ENCODE measurements at places on chromosomes 5 and 9. TPM values are rescaled to one million over a fixed set of nuclear protein-coding genes. Genes with fewer than 3 reads are reported as not detected.

ZNF658 gene
- 9.2 TPM for polyA plus RNA-seq

AGXT2 gene
- polyA plus RNA-seq = 45.6 TPM

CDH18 gene
- polyA plus RNA-seq = 2.0 TPM

DNA sequence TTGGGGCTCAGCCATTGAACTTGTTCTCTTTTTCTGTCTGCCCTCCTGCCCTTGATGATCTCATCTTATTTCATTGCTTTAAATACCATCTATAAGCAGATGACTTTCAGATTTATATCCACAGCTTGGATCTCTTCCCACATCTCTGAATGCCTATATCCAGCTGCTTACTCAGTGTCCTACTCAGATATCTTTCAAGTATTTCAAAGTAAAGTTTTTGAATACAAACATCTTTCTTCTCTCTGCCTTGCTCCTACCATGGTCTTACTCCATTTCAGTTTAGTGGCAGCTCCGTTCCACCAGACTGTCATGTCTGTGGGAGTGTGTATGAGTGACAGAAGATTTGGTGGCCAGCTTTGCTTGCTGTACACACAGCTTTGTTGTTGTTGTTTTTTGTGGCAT lies 59.7 kb downstream of the ERBIN start:
- peak; percentile 45 for DNase-seq

TEK gene
- polyA plus RNA-seq = 34.4 TPM

DNA sequence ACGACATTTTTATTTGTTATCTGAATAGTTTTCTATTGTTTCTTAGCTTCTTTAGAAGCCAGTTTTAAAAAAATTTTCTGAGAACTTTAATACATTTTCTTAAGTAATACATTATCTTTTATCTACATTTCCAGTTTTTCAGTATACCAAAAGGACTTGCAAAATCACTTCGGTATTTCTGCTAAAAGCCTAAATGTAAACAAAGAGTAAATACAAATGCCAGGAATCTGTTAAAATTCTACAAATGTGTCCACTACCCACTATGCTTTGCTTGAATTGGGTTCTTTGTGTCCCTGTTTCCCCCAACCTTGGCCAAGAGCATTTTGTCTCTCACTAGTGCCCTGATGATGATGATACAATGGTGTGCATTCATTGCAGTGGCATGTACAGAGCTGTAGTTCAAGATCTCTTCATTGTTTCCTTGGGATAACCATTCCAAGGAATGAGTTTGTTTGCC lies 611.2 kb downstream of the NR2F1-AS1 start:
- DNase-seq = no peak

DNA sequence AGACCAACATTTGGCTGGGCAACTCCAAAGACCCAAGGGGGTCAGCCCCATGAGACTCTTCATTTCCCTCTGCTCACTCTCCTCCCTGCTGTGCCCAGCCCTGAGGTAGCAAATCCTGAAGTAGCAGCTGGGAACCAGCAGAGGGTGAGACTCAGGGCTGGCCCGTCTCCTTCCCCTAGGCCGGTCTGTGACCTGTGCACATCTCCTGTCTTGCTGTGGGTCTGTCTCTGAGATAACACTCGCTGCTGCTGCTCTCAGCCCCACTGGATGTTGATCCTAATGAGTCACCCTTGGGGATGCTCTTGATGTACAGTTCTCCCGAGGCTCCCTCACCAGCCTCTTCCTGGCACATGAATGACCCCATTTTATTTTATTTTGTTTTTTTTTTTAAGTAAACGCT lies 7.3 kb upstream of the OR2V1 start:
- DNase-seq = no peak

SLC25A2 gene
- polyA plus RNA-seq = 0.23 TPM

- peak; percentile 65 for DNase-seq
Measured at GRCh38 chr5:157651623-157652376, 438 bp downstream of the SOX30 start.

IFNA17 gene
- polyA plus RNA-seq = not detected

GOLM1 gene
- 162 TPM for polyA plus RNA-seq

- no peak for DNase-seq
Measured at GRCh38 chr9:4062966-4063365, 236.9 kb downstream of the GLIS3 start.

DMGDH gene
- 23.9 TPM for polyA plus RNA-seq

DNA sequence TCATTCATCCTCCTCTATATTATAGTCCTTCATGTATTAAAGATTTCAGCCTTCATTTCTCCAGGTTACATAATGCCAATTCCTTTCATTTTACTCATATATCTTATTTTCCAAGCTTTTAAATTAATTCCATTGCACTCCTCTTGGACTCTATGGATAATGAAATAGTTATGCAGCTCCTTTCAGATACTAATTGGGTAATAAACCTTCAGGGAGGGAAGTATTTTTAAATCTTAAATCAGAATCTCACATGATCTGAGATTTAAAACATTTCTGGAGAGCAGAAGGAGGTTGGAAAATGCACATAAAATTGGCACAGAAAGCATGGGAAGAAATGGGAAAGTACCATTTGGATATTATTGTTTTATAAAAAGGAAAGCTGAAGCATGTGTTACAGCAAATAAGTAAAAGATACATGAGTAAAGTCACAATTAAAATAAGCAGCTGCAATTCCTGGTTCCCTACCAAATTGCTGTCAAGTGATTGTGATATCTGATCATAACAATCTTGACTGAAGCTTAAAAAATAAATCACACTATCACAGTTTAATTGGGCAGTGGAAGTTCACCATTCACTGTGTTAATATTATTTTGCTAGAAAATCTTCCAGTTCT lies 257.9 kb upstream of the NREP start:
- DNase-seq = no peak

OR1J2 gene
- not detected for polyA plus RNA-seq

NR6A1 gene
- 1.7 TPM for polyA plus RNA-seq

CETN3 gene
- 79.0 TPM for polyA plus RNA-seq

- DNase-seq = no peak
Measured at GRCh38 chr5:171721464-171721863, 64.2 kb upstream of the SMIM23 start.

- no peak for DNase-seq
Measured at GRCh38 chr9:297104-297972, 82.7 kb downstream of the DOCK8 start.

NRG2 gene
- polyA plus RNA-seq = 0.88 TPM

GADD45G gene
- polyA plus RNA-seq = 1.7 TPM

DOCK2 gene
- polyA plus RNA-seq = 2.6 TPM

GRCh38 chr9:31334837-31335528 lies 1049.5 kb upstream of the ACO1 start:
- DNase-seq = no peak

- no peak for DNase-seq
Measured at GRCh38 chr9:8680658-8681057, 881.1 kb upstream of the DMAC1 start.

DNA sequence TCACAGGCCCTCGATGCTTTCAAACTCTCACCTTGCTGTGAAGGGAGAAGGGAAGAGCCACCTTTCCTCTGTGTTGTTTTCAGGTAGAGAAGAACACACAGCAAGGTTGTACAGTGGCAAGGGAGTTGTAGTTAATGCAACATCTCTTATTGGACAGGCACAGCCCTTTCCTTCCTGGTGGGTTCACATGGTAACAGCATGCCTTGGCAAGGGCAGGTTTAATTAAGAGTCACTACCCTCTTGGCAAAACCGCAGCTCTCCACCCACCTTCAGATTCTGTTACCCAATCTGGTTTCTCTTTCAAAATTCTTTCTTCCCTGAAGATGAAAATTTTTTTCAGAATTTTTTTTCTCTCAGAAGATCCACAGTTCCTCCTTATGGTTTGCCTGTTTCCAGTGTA lies 253.1 kb downstream of the TLR4 start:
- DNase-seq = no peak

DNA sequence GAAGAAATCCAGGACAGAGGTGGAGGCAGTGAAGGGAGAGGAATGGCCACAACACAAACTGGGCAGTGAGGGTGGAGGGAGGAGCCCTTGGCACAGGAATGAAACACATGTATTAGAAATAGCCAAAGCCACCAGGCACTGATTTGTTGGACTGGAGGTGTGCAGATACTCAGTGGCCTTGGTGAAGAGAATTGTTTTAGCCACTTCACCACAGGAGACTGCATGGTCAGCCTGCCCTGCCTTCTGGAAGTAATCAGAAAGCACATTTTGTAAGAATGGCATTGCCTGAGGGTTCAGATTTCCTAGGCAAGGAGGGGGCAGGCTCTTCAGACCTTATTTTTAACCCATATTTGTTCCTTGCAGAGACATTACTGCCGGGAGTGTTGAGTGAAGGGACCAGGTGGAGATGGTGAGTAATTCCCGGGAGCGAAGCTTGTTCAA lies 2.2 kb downstream of the SGCD start:
- DNase-seq = no peak

- no peak for DNase-seq
Measured at GRCh38 chr5:172245703-172246125, 37.9 kb downstream of the UBTD2 start.

GRCh38 chr9:127977884-127978647 lies 2.7 kb downstream of the EEIG1 start:
- DNase-seq = no peak

DNA sequence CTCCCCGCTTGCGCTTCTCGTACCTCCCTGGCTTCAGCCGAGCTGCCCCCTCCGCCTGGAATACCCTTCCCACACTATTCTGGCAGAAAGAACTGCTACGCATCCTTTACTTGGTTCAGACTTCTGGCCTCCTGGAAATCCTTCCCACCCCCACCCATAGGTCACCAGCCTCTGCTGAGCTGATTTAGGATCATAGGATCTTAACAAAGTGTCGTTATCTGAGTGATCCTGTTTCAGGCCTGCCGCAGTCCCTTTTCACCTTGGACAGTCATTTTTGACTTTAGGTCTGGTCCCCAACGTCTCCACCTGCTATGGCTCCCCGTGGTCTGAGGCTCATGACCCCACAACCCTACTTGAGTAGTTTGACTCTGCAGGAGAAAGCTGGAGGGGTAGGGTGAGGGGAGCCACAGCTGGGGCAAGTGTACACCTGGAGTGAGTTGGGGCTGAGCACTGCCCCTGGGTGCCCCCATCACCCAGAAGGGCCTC lies 27.3 kb downstream of the EGR1 start:
- no peak for DNase-seq

- DNase-seq = no peak
Measured at GRCh38 chr9:121946465-121946864, 146.6 kb downstream of the TTLL11 start.

DNA sequence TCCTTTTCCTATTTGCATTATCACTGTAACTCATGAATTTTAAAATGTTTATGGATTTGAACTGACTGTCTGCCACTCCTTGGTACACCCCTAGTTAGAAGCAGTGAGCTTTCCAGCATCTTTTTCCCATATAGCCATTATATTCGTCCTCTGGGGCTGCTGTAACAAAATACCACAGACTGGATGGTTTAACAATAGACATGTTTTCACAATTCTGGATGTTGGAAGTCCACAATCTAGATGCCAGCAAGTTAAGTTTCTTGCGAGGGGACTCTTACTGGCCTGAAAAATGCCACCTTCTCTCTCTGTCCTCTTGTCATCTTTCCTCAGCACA lies 530.0 kb downstream of the SEMA5A start:
- DNase-seq = no peak

GRCh38 chr5:150163547-150164059 lies 3.0 kb upstream of the CDX1 start:
- no peak for DNase-seq

GRCh38 chr5:137833463-137833862 lies 34.2 kb upstream of the MYOT start:
- DNase-seq = no peak

- no peak for DNase-seq
Measured at GRCh38 chr9:83744206-83744605, 36.4 kb upstream of the UBQLN1 start.

DNA sequence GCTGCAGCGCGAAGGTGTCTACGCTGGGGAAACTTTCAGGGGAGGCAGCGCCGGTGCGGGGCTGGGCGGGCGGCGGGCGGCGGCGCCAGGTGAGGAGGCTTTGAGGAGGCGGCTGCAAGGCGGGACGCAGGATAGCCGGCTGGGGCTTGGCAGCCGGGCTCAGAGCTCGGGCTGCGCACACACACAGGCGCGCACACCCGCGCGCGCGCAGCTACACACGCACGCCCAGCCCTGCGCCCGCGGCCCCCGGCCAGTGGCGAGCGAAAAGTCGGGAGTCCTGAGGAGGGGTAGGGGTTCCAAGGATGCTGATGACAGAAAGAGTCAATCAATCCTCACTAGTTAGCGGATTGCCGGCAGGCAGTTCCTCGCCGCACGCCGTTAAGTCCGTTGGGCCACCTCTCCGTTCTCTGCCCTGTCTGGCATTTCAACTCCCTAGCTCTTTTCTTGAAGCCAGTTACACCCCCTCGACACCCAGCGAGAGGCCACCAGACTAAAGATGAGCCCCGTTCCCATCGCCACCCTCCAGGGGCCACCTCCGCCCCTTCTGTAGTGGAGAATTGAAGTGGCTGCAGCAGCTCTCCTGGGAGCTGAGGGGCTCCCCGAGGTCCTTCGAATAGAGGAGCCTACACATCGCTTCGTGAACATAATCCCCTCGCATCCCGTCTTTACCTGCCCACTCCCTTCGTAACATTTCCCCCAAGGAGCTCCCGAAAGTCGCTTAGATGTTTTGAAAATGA lies 1640.3 kb upstream of the C9orf72 start:
- DNase-seq = no peak

C7 gene
- 148 TPM for polyA plus RNA-seq

FOXD4L3 gene
- not detected for polyA plus RNA-seq

DNA sequence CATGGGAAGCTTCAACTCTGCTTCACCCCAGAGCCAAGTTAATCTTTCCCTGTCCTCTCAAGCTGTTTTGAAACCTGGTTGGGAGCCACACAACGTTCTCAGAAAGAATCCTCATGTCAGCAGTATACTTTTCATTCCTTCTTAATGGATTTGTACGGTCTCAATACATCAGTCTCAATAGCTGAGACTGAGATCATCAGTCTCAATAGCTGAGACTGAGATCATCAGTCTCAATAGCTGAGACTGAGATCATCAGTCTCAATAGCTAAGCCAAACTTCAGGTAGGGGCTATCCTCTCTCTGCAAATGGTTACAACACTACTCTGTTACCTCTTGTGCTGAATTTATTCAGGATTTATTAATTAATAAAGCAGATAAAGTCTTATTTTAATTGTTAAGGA lies 1317.4 kb upstream of the CDH9 start:
- no peak for DNase-seq

SLC30A5 gene
- polyA plus RNA-seq = 93.0 TPM

GRCh38 chr5:174159327-174160114 lies 114.0 kb downstream of the NSG2 start:
- DNase-seq = no peak

- no peak for DNase-seq
Measured at GRCh38 chr9:82969291-82969690, 93.7 kb downstream of the RASEF start.
